ENCODE measurements at places on chromosomes 4 and X. TPM values are rescaled to one million over a fixed set of nuclear protein-coding genes. Genes with fewer than 3 reads are reported as not detected.
A peak's percentile ranks its signal among the peaks of the same experiment; 100 is the strongest.

GRCh38 chr4:39754309-39754708 lies 56.4 kb downstream of the UBE2K start:
- no peak for DNase-seq

GRCh38 chr4:112253382-112254000 lies 21.9 kb downstream of the AP1AR start:
- DNase-seq: no peak

- no peak for DNase-seq
Measured at GRCh38 chr4:36196145-36196913, 48.0 kb downstream of the ARAP2 start.

- DNase-seq: no peak
Measured at GRCh38 chr4:94944726-94945125, 187.0 kb downstream of the BMPR1B start.

DNA sequence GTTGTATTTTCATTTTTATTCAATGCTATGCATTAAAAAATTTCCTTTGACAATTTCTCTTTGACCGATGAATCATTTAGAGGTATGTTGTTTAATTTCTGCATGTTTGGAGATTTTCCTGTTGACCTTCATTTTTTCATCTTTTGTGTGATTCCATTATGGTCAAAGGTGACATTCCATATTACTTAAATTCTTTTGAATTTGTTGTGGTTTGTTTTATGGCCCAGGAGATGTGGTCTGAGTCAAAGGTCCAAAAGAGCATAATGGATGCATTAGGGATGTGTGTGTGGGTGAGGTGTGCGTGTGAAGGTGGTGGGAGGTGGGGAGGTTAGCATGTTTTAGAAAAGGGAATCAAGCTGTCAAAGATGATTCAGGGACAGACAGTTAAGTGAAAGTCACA lies 76.0 kb upstream of the GIMD1 start:
- DNase-seq: no peak

The WAS gene
- total RNA-seq: 0.29 TPM

- DNase-seq: no peak
Measured at GRCh38 chr4:76688619-76689144, 209.3 kb downstream of the SOWAHB start.

DNA sequence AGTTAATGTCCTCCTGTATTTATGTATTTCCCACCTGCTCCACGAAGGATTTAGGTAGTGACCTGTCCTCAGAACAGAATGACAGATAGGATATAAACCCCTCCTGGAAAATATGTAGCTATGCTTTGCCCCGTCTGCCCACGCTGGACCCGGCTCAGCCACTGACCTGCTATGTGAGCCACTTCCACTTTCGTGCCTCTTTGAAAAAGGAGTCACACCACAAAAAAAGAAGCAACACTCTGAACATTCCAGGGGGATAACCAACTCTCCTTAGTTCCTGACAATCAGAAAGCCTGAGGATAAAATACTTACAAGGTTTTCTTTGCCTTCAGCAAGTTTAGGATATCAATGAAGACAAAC lies 11.1 kb downstream of the ACSL1 start:
- no peak for DNase-seq

The SCRG1 gene
- total RNA-seq: not detected

The GAGE1 gene
- not detected for total RNA-seq

DNA sequence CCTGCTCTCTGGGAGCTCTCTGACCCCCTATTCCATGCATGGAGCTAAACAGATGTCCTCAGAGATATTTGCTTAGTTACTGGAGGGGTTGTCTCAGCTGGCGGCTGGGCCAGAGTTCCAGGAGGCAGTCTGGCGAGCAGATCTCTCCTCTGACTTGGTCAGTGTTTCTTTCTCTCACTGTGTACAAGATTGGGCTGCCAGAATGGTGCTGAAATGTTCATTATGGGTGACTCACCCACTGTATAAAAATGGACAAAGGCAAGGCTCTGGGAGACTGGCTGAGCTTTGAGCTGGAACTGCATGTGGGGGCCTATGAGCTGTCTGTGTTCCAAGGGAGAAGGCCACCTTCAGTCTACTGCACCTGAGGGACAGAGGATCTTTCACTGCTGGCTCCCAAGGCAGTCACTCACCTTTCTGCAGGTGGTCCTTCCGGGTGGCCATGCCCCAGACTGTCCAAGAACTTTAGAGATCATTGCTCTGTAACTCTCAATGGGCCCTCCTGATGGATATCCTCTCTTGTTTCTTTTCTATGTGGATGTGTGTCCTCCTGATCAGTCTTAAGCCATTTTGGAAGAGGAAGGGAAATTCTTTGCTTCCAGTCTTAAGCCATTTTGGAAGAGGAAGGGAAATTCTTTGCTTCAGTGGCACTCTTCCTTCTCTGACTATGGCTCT lies 88.2 kb downstream of the CFAP299 start:
- peak; percentile 4 for DNase-seq

- no peak for DNase-seq
Measured at GRCh38 chr4:158817562-158818296, 48.9 kb downstream of the FNIP2 start.

GRCh38 chr4:24470666-24471485 lies 113.5 kb downstream of the DHX15 start:
- DNase-seq: no peak

The HTR2C gene
- not detected for total RNA-seq

- DNase-seq: no peak
Measured at GRCh38 chr4:24809376-24809775, 14.0 kb downstream of the SOD3 start.

GRCh38 chrX:107721966-107722707 lies 53.5 kb downstream of the TSC22D3 start:
- no peak for DNase-seq
